ENCODE measurements at places on chromosomes 7 and 10.

DNA sequence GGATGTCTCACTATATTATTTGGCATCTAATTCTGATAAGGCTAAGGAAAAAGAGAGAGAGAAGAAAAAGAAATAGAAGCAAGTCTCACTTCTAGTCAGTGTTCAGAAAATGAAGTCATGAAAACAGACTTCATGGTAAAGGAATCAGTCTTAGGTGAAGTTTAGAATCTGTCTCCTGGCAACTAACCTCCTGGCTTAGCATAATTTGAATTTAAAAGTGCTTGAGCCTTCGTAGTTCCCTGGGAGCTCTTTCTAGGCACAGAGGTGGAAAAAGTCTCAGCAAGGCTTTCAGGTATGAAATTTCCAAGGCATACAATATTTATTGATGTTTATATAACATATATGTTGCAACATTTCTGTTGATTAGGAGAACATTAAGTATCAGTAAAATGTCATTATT, 10.4 kb downstream of the CHRM2 start:
- no peak for DNase-seq

DNA sequence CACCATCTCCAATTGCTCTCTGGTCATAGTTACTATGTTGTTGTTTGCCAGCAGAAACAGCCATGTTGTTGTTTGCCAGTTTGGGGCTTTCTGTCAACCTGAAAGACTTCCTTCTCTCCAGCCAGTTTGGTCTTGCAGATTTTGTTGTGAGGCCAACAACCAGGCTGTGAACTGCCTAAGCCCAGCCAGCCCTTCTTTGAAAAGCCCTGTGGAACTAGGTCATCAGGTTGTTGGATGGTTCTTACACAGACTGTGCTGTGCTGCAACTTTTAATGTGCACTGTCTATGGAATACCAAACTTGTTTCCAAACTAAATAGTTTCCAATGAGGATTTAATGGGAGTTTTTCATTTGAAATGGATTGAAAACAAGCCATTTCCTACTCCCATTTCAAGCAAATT, 592.7 kb upstream of the GALNT17 start:
- no peak for DNase-seq

- no peak for DNase-seq
These were observed 13.1 kb upstream of the LIPF start for GRCh38 chr10:88651101-88651551.

DNA sequence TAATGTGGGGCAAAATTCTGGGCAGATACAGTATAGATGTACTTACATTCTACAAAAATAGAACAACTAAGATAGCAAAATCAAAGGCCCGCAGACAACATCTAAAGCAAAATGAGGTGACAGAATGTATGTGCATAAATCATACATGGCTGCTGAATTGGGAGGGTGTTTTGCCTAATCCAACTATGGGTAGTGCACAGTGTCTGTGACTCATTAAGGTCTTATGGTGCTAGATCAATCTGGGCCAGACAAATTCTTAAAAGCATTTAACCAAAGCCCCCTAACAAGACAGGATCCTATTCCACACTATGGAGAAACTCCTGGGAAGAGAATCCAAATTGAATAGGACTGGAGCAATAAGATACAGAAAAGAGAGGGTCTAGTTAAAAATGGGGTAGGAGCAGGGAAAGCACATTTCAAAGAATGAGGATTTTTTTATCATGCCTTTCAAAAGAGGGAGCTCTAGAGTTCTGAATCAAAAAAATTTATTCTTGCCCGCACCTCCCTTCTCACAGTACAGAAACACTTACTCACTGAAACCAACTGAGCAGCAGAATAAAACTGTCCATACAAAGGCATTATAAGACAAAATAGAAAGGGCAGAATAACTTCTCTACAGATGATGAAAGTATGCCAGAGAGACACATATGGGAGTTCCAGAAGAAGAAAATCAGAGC, 181.3 kb downstream of the RNLS start:
- no peak for DNase-seq

GRCh38 chr10:7474388-7474787, 63.6 kb upstream of the SFMBT2 start:
- no peak for DNase-seq

- peak; percentile 51 for DNase-seq
These were observed 701 bp downstream of the STK17A start for GRCh38 chr7:43583424-43584194.

- DNase-seq = no peak
These were observed 7.4 kb downstream of the ARHGAP21 start for GRCh38 chr10:24716295-24716694.

DNA sequence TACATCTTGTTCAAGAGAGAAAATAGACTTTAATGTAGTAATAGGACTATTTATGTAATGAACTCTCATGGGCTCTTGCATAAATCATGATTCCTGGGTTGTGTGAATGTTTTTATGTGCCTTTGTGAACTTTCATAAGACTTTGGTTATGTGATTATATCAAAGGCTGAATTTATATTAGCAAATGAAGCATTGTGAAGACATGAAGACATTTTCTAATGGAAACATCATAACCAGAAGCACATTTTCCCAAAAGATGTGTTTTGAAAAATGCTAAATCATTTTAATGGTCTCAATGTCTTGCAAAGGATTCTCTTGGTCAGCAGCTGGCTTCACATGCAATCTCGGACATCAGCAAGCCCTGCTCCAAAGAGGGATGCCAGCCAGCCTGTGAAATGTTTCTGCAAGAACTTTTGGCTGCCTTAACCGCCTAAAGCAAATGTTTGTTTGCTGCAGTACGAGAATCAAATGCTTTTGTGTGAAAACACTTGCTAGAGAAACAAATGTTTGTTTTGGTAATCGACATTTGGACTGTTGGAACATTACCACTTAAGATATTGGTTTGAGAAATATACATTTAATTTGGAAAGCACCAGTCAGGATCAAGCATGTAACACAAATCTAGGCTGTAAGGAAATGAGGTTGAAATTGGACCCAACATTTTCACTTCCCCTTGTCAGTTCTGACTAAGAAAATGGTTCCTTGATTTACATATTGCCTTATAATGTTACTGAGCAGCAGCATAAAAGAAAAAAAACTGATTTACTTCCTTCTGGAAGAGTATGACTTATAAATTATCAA, 102.1 kb downstream of the RTKN2 start:
- no peak for DNase-seq

DNA sequence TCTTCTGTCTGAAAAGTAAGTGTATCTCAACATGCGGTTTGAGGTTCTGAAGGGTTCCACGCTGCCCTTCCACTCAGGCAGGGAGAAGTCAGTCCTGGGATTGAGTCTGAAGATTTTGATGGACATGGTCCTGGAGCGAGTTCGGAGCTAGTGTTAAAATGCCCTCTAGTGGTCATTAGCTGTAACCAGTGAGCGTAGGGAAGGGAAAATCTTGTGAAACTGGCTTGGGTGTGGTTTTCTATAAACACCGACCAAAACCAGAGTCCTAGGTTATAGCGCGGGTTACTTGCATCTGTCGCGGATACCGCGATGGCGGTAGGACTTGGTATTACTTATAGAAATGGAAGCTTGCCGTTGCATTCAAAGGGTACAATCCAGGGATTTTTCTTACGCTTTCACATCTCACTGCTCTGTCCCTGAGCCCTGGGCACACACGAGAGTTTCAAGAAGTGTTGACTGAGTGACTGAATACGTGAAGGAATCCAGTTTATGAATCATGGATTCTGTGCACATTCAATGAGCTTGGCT, 348.2 kb upstream of the C7orf33 start:
- DNase-seq = peak; percentile 76

- DNase-seq = no peak
These were observed 49.6 kb downstream of the MPP7 start for GRCh38 chr10:28253169-28253785.

GRCh38 chr7:48421357-48421756, 250.1 kb downstream of the ABCA13 start:
- no peak for DNase-seq

- no peak for DNase-seq
These were observed 41.4 kb downstream of the HTR7 start for GRCh38 chr10:90816466-90816865.

DNA sequence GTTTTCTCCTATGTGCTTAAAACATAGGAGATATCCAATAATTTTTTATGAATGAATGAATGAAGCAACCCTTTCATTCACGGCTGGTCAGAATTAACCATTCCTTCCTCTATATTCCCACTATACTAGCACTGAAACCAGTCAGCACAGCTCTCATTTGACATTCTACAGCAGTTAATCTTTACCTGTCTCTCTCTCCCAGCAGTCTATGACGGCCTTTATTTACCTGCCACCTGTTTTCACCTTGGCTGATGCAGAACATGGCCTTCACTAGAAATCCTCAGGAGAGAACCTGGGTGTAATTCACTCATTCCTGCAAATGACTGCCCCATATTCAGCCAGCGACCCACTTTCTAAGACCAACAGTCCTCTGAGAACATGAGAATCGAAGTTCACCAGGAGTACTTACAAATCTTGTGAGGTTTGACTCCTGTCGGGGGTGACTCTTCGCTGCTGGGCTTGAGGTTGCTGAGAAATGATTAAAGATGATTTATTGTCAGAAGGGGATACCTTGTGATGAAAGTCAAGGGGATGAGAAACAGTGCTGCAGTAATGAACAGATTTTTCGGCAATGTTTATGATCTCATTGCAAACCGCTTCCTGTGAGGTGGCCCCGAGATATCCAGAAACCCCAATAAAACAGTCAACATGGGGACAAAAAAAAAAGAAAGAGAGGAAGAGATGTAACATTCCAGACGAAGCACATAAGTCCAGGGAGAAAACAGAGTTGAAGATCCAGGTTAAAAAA, 30.9 kb upstream of the PDLIM1 start:
- DNase-seq = no peak

DNA sequence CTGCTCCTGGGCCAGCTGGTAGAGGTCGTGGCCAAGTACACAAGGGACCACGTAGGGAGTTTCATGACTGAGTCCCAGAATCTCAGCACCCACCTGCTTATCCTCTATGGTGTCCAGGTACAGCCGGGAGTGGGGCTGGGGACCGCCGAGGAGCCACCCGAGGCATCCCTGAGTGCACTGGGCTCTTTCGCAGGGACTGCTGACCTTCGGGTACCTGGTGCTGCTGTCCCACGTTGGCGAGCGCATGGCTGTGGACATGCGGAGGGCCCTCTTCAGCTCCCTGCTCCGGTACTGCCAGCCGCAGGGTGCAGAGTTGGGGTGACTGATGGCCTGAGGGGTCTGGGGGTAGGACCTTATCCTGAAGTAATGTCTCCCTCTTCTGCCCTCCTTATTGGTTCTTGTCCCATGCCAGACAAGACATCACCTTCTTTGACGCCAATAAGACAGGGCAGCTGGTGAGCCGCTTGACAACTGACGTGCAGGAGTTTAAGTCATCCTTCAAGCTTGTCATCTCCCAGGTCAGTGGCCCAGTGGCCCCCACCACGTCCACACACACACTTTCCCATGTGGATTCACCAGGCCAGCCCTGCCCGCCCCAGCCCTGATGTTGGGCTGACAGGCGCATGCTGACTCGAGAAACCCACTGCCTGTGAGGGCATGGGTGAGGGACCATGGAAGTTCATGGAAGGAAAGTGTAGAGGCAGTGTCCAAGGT, 6.2 kb downstream of the ABCB8 start:
- no peak for DNase-seq

DNA sequence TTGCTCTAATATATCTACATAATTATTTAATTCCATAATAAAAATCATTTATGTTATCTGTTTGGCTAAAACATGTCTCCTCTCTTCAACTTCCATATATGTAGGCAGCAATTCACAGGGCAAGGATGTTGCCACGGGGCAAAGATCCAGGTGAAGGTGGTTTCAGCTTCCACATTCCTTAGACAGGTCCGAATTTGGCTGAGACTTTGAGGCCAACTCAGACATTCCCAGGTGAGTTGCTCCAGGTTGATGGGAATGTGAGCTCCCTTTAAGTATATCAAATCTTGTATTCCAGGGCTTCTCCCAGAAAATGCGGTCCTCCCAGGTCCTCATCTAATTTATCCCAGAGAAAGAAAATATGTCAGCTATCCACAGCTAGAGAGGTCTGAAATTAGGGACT, 15.1 kb upstream of the AOAH start:
- no peak for DNase-seq

DNA sequence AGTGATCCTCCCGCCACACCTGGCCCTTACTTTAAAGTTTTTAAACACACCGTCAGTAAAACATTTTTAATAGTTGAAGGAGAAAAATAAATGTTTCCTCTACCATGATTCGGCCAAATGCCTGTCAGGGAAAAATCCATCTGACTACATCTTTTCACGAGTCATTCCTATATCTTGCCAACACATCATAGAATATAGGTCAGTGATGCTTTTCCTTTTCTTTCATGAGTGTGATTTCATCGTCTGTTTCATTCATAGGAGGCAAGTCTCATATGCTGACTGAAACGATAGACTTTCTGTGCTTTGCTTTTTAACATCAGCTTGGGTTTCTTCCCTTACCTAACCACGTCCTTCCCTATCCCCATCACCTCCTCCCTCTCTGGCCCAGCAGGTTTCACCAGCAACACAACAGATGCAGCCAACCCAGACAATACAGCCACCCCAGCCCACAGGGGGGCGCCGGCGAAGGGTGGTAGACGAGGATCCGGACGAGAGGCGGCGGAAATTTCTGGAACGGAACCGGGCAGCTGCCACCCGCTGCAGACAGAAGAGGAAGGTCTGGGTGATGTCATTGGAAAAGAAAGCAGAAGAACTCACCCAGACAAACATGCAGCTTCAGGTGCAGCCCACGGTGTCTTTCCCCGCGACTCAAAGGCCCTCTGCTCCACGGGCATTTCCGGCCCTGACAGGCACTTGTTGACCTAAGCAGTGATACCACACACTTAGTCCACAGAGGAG, 149.2 kb downstream of the TRIL start:
- no peak for DNase-seq

DNA sequence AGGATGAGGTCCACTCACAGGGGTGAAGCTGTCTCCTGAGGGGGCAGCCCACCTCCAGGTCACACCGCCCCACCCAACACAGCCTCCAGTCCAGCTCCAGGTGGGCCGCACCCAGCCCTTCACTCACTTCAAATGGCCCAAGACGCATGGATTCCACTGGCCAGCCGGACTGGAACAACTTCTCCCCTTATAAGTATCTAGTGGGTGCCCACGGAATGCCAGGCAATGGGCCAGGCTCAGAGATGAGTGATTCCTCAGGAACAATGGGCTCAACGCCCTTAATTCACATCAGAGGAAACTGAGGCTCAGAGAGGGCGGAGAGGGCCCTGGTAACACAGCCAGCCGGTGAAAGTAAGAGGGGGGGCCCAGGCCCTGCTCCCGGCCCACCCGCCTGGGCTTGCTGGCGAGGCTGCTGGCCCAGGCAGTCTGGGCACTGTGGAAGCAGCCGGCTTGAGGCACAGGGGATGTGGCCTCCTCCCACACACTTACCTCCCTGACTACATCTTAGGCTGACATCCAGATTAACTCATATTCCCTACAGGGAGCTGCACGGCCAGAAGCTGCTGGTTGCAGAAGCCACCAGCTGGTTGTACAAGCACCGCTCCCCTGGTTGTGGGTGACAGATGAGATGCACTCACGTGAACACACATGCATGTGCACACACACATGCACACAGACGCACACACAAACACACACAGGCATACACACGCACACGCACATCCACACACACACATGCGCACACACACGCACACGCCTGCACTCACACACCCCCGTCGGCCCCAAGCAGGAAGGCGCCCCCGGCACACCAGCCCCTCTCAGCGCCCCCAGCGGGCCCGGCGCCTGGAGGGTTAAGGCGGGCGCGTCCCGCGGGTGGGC, 1.0 kb upstream of the FAM20C start:
- peak; percentile 69 for DNase-seq

Data from SK-N-DZ (cell line).